ENCODE measurements at places on chromosomes 4 and X.

GRCh38 chr4:165191814-165192499, 15.4 kb upstream of the KLHL2 start:
- no peaks in the 10 kb centered on the region for H3K4me1 ChIP-seq
- no peaks in the 10 kb centered on the region for H3K27me3 ChIP-seq
- H3K27ac ChIP-seq, result no peak overlapping the region
- H3K36me3 ChIP-seq, result no peaks in the 10 kb centered on the region
- H3K4me3 ChIP-seq, result no peak overlapping the region

GRCh38 chr4:10095296-10095991, 21.2 kb downstream of the WDR1 start:
- no peak overlapping the region for H3K4me3 ChIP-seq
- peak overlapping the region; percentile 62 for H3K27ac ChIP-seq
- H3K36me3 ChIP-seq, result peaks cover 10% of the 10 kb centered on the region
- no peak for DNase-seq

DNA sequence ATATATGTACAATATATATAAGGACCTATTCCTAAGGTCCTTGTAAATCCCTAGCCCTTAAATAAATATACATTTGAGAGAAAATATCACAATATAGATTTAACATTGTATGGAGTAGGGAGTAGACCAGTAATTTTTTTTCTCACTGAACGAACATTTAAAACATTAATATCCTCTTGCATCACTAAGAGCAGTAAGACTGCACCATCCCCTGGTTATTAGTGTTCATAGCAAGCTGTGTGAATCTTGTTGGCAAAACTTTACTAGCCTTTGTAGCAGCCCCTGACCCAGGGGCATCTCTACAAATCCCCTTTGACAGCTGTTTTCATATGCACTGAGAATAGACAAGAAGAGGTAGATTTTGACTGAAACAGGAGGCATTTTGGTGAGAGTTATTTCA, 146.5 kb downstream of the IL1RAPL2 start:
- no peak overlapping the region for H3K4me3 ChIP-seq
- no peaks in the 10 kb centered on the region for H3K4me1 ChIP-seq
- H3K36me3 ChIP-seq, result no peaks in the 10 kb centered on the region
- H3K27ac ChIP-seq, result no peak overlapping the region
- no peak for DNase-seq

DNA sequence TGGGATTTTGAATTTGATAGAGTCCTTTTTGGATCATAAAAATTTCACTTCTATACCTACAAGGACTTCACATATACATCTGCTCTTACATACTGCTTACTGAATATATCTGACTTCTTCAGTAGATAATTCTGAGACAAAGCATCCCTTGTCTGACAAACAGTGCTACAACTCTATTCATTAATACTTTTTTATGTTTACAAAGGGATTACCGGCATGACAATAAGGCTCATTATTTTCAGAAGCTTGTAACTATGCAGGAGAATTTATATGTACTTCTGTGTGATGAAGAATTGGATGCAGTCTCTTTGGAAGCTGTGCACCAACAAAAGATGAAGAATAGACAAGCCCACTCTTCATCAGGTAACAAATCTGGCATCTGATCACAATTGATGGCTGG, 1070.3 kb downstream of the STIM2 start:
- no peaks in the 10 kb centered on the region for H3K4me1 ChIP-seq
- no peak overlapping the region for H3K4me3 ChIP-seq
- H3K27ac ChIP-seq, result no peak overlapping the region
- DNase-seq, result no peak

DNA sequence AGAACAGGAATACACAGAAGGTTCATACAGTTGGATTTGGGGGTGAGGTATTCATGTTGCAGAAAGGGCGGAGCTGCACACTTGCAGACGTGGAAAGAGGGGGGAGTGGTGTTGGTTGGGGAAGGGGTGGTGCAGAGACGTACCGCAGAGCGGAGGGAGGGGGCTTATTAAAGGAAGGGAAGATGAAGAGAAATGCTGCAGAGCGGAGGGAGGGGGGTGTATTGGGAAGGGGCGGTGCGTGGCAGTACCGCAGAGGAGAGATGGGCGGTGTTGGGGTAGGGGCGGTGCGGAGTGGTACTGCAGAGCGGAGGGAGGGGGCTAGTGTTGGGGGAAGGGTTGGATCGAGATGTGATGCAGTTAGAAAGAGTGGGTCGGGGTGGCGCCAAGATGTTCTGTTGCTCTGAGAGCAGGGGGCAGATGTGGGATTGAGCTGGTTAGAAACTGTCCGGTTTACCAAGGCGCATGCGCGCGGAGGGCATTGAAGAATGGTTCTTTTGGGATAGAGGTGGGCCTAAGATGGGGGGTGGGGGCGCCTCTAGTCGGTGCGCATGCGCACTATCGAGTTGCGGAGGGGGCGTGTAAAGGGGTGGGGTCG, 900 bp downstream of the TRO start:
- peaks cover 21% of the 10 kb centered on the region for H3K4me1 ChIP-seq
- H3K27ac ChIP-seq, result peak overlapping the region; percentile 55
- H3K27me3 ChIP-seq, result no peaks in the 10 kb centered on the region
- H3K4me3 ChIP-seq, result peak overlapping the region; percentile 95
- DNase-seq, result peak; percentile 33

DNA sequence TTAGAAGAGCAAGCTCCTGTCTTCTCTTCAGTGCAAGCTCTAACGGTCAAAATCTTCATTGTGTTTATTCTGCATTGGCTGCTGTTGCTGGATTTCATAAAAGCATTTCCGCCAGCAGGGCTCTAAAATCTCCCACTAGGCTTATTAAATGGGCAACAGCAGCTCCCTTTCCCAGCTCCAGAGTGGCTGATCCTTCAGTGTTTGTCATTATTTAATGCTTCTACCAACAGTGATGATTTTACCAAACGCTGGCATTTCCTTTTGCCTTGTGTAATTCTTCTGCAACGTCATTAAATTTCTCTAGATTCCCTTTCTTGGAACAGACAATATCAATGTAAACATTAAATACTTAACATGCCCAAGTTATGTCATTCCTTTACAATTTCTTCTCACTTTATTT, 20.1 kb downstream of the SLC7A11 start:
- no peak overlapping the region for H3K4me3 ChIP-seq
- no peak for DNase-seq
- no peak overlapping the region for H3K27ac ChIP-seq
- H3K4me1 ChIP-seq, result no peaks in the 10 kb centered on the region
- H3K36me3 ChIP-seq, result no peaks in the 10 kb centered on the region

DNA sequence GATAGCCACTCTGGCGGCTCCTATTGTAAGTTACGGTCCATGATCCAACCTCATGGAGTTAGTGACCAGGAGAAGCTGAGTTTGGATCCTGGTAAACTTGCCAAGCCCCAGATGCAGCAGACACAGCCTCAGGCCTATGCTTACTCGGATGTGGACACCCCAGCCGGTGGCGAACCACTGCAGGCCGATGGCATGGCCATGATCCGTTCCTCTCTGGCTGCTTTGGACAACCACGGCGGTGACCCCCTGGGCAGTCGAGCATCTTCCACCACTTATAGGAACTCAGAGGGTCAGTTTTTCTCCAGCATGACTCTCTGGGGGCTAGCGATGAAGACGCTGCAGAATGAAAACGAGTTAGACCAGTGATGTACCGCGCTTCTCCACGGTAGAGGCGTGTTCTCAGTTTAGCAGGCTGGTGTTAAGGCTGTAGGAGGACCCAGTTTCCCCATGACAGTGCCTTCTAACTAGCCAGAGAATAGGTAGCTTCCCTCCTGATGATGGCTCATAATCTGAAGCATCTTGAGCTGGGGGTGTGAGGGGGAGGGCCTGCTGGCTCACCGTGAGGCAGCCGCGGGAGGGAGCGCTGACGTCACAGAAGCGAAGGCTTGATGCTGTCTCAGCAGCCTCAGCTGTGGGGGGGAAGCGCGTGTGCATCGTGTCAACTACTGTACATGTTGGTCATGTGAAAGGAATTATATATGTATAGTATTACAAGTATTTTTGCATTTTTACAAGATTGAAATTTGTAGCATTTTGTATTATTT, 31.1 kb downstream of the ZBTB49 start:
- DNase-seq, result no peak
- peaks cover 26% of the 10 kb centered on the region for H3K36me3 ChIP-seq
- H3K27me3 ChIP-seq, result no peaks in the 10 kb centered on the region

DNA sequence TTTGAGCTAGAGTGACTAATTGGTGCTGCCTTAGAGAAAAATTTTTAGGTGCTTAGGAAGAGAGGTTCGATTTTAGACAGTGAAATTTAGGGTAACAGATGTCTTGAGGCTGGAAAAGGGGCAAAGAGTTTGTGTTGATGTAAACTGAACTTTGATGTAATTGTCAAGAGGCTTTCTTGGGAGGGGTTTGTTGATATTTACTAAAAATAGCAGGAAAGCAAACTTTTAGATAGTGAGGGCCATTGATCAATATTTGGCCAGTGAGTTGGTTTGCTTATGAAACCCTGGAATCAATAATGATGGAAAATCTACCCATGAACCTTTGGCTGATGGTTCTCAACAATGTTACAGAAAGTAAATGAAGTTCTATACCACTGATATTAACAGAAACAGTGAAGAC, 537.5 kb downstream of the KCNIP4 start:
- H3K4me1 ChIP-seq, result no peaks in the 10 kb centered on the region
- no peaks in the 10 kb centered on the region for H3K27me3 ChIP-seq
- no peak for DNase-seq

DNA sequence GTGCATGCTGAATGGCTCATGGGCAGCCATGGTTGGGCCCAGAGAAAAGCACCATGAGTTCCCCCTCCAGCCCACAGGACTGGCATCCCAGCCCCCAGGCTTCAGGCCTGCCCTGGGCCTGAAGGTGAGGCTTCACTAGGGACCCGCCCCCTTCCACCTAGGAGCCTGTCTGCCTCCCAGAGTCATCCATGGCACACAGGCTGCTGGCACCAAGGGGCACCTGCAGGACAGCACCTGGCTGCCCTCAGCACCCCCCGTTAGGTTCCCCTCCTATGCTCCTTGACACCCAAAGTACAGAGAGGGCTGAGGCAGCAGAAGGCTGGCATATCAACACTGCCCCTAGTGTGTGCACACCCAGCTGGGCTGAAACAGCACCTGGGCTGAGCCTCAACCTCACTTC, 566.7 kb upstream of the PCDH7 start:
- no peaks in the 10 kb centered on the region for H3K36me3 ChIP-seq
- H3K27ac ChIP-seq, result no peak overlapping the region
- no peak for DNase-seq
- no peak overlapping the region for H3K4me3 ChIP-seq

DNA sequence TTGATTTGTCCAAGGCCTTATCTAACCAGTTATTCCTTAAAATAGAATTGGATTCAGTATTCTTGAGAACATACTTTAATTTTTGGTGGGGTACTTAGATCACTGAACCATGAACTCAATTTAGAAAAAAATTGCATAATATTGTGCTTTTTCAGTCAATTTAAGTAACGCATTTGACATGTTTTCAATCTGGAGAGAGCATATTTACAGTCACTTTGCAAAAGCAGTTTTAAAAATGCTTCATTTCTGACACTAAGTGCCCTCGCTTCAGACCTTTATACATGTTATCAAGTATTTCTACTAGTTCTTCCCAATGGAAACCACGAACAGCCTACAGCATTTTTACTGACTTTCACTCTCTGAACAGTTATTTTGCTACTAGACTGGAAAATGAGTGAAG, 257.1 kb upstream of the NDST4 start:
- no peak overlapping the region for H3K27ac ChIP-seq
- no peaks in the 10 kb centered on the region for H3K4me1 ChIP-seq
- no peaks in the 10 kb centered on the region for H3K27me3 ChIP-seq
- DNase-seq, result no peak
- no peaks in the 10 kb centered on the region for H3K36me3 ChIP-seq
- no peak overlapping the region for H3K4me3 ChIP-seq

DNA sequence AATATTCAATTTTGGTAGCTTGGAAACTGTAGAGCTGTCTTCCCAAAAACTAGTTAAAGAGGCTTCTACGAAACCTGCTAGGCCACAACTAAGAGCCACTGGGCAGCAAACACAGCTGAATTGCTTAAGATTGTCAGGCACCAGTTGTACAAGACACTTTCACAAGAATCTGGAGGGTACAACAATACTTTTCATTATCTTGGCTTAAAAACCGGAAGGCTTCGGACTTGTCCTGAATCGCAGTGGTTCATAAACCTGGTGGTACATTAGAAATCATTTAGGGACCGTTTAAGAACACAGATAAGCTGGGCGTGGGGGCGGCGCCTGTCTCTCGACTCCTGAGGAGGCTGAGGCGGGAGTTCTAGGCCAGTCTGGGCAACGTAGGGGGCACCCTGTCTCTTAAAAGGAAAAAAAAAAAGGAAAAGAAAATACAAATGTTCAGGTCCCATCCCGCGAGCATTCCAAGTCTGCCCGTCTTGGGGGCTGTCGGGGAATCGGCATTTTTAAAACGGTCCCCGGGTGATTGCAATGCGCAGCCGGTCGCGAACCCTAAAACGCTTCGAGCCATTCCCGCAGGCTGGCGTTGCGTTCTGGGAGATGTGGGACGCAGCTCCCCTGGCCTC, 763 bp downstream of the PYURF start:
- H3K4me1 ChIP-seq, result peaks cover 7% of the 10 kb centered on the region
- peak; percentile 18 for DNase-seq
- no peaks in the 10 kb centered on the region for H3K27me3 ChIP-seq
- H3K27ac ChIP-seq, result peak overlapping the region; percentile 86
- H3K4me3 ChIP-seq, result peak overlapping the region; percentile 97

GRCh38 chrX:37759878-37760418, 19.9 kb upstream of the CYBB start:
- no peaks in the 10 kb centered on the region for H3K36me3 ChIP-seq
- H3K27ac ChIP-seq, result no peak overlapping the region
- H3K4me1 ChIP-seq, result peaks cover 47% of the 10 kb centered on the region
- DNase-seq, result no peak
- no peaks in the 10 kb centered on the region for H3K27me3 ChIP-seq
- no peak overlapping the region for H3K4me3 ChIP-seq

- peaks cover 6% of the 10 kb centered on the region for H3K4me1 ChIP-seq
- H3K36me3 ChIP-seq, result peaks cover 66% of the 10 kb centered on the region
- H3K4me3 ChIP-seq, result no peak overlapping the region
These were observed 151.5 kb downstream of the PTTG2 start for GRCh38 chr4:38111717-38112116.

DNA sequence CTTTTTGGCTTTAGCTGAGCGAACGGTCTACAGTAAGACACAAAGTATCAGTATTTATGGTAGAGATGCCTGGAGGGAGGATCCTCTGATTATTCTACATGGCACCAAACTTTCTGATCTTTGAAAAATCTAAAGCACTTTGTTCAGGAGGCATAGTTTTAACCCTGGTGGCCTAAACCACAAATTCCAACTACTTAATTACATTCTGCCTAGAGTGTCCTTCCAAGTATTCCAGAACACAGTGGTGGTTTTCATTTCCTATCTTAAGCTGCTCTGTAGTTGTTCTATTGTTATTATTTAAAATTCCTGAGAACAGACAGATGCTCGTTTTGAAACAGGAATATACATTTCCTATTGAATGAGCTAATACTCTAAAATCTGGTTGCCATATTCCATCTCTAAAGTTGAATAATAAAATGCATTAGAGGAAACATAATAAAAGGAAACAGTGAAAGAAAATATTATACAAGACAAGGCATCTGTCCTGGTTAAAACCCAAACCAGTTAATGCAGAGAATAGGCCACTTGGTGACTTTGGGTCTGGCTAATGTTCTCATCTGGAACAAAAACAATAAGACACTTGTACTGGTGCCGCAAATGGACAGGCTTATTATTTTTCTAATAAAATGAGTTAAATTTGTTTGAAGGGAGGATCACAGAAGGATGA, 657.4 kb downstream of the SPRY1 start:
- no peak overlapping the region for H3K27ac ChIP-seq
- no peak overlapping the region for H3K4me3 ChIP-seq
- no peaks in the 10 kb centered on the region for H3K36me3 ChIP-seq

GRCh38 chrX:53305996-53306937, 24.9 kb upstream of the IQSEC2 start:
- H3K27ac ChIP-seq, result no peak overlapping the region
- no peak for DNase-seq
- H3K4me3 ChIP-seq, result no peak overlapping the region
- no peaks in the 10 kb centered on the region for H3K4me1 ChIP-seq
- H3K36me3 ChIP-seq, result no peaks in the 10 kb centered on the region

Data from naive B cell (primary cell).